T-helper 22 cell (primary cell): ENCODE measurements at places on chromosomes 1 and 21.

DNA sequence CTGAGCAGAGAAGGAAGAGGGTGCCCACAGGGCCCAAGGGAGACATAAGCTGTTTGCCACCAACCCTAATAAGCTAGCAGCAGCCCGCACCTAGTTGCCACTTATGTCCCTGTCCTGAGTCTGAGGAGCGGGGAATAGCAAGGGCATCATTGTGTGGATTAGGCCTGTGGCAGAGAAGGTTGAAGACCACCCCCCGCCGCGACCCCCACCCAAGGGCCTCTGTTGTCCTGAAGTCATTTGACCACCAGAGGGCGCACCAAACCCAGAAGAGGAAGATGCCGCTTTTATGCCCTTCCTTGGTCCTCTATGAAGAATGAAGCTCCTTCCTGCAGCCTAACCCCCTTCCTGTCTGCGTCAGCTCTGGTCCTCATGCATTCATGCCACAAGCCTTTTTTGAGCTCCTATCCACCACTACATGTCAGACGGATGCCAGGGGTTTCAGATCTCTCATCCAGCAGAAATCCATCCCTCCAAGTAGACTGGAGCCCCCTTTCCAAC, 16.6 kb downstream of the RHBG start:
- peak; percentile 42 for DNase-seq

DNA sequence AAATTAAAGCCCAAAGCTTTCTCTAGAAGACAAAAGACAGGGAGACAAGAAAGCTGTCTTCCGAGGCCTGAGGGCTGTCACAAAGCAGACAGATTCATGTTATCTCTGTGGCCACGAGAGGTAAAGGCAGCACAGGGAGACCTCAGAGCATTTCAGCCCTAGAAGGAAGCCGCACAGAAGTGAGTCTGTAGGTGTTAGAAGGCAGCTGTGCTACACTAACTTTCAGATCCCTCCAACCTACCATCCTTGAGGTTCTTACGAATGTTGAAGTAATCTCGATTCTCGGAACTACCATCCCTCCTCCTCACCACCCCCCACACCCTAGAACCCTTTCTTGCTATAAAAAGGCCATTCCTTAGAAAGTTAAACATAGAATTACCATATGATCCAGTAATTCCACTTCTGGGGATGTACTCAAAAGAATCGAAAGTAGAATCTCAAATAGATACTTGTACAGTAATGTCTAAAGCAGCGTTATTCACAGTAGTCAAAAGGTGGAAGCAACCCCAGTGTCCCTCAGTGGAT, 21.5 kb upstream of the LYST start:
- peak; percentile 11 for DNase-seq

DNA sequence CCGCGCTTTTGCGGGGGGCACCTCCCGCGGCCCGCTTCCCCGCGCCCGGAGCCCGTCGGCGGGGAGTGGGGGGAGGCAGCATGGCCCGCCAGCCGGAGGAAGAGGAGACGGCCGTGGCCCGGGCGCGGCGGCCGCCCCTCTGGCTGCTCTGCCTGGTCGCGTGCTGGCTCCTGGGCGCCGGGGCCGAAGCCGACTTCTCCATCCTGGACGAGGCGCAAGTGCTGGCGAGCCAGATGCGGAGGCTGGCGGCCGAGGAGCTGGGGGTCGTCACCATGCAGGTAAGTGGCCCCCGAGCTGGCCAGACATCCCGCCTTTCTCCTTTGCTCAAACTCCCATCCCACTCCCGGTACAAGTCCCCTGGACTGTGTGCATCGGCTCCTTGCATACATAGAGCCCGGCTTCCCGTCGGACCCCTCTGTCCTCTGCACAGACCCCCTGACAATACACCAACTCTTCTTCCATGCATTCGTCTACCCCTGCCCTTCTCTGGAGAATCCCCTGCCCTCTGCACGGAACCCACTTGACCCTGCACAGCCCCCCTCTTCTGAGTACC, 812 bp downstream of the CACHD1 start:
- DNase-seq: no peak

DNA sequence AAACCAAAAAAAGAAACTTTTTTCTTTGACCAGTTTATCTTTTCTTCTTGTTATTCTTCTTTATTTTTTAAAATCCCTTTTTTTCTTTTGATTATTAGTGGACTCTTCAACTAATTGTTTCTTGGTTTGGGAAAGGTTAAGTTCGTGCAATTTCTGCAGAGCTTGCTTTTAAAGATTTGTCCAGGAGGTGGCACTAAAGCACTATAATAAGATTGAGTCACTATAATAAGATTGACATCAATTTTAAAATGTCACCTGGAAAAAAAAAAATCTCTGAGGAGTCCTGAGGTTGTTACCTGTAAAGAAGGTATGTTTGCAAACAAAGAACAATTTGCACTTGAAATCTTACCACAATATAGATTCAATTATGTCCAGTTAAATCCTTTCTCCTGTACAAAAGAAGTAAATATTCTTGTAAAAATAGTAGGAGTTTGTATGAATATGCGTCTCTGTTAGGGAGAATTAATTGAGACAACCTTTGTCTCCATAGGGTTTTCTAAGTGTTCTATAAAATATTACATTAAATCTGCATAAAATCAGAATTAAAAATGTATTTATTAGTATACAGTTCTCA, 166.7 kb downstream of the ADGRL4 start:
- DNase-seq: no peak

DNA sequence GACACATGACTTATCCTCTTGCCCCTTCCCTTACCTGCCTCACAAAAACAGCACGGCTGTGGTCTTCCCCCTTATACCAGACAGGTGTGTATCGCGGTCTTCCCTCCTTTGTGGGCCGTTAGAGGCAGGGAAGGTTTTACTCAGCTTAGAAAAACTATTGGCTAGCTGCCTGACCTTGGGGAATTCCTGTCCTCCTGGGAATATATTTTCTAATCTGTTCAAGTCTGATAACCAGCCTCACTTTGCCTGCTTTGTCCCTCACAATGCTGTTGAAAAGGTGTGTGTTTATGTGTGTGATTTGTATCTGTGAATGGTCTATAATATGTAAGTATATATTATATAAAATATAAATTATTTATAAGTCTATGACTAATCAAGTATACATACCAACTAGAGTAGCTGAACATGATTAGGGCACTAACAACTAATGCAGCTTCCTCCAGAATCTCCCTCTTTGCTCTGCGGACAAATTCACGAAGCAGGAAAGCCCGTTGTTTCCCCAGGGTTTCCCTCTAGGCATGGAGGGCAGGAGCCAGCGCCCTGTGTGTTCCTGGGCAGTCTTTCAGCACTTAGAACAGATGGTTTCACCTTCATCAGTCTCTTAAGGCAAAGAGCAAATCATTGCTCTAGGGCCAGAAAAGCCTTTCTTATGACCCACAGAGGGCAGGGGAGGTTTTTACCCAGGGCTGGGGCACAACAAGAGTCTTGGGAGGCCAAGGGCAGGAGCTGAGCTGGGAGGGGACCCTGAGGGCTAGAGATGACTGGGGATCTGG, 25.6 kb downstream of the SLC26A9 start:
- DNase-seq: no peak

GRCh38 chr1:171646249-171646560, 6.3 kb downstream of the MYOC start:
- no peak for DNase-seq

DNA sequence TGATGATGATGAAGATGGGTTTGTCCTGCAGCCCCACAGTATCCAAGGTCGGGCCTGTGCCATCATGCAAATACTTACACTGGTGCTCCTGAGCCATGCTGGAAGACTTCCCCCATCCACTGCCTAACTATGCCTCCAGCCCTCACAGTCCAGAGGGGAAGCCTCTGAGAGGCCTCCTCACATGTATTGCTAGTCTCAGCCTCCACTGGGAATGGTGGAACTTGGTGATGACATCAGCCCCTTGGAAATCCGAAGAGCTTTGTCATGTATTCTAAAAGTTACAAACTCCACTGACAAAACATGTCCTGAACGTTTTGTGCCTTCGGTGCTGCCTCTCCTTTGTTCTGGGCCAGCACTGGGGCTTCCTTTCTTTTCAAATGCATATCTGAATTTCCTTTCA, 61.1 kb upstream of the DMRTB1 start:
- no peak for DNase-seq

- no peak for DNase-seq
Observed at GRCh38 chr21:24027396-24027795, 1579.9 kb downstream of the MRPL39 start.

DNA sequence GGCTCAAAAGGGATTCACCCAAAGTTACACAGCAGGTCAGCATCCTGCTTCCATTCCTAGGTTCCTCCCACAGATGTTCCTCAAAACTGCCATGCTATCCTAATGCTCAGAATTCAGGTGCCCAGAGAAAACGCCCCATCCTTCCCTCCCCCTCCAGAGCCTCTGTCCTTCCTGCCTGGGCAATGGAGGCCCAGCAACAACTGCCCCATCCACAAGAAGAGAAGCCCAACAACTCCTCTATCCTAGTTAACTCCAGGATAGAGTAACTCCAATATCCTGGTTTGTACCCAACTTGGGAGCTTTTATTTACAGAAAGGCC, 16.9 kb downstream of the COL9A2 start:
- no peak for DNase-seq

DNA sequence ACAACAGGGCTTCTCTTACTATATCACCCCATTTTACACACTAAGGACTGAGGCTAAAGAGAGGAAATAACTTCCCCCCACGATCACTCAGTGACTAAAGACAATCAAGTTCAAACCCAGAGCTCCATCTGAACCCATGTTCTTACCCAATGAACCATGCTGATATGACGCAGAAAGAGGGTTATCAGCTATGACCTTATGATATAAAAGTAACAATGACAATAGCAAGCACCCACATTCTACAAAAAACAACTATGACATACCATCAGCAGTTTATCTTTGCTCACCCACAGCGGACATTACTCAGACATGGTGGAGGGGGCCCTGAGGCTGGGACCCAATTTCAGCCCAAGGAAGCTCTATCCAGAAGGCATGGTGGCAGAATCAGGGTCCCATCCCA, 75.7 kb downstream of the PTPN14 start:
- DNase-seq: no peak

GRCh38 chr21:41196993-41197392, 29.0 kb downstream of the BACE2 start:
- DNase-seq: no peak

DNA sequence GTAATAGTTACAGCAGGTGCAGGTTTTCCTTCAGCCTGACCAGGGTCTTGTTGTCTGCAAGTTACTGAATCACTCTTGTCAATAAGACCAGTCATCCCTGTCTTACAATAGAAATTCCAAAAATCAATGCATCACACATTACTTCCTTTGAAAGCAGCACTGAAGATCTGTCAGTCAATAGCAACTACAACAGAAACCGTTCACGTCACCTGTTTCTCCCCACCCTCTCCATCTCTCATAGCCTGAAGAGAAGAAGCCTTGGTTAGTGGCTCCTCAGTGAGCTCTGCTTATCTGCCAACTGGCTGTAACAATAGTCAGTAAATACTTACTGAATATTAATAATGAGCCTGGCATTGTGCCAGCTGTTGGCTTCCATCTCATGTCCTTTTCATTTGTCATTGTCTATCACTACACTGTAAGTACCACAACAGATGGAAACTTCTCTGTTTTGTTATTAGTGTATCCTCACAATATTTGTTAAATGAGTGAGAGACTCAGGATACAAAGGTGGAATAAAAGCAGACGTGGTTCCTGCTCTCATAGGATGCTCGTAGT, 195.2 kb downstream of the S1PR1 start:
- no peak for DNase-seq

DNA sequence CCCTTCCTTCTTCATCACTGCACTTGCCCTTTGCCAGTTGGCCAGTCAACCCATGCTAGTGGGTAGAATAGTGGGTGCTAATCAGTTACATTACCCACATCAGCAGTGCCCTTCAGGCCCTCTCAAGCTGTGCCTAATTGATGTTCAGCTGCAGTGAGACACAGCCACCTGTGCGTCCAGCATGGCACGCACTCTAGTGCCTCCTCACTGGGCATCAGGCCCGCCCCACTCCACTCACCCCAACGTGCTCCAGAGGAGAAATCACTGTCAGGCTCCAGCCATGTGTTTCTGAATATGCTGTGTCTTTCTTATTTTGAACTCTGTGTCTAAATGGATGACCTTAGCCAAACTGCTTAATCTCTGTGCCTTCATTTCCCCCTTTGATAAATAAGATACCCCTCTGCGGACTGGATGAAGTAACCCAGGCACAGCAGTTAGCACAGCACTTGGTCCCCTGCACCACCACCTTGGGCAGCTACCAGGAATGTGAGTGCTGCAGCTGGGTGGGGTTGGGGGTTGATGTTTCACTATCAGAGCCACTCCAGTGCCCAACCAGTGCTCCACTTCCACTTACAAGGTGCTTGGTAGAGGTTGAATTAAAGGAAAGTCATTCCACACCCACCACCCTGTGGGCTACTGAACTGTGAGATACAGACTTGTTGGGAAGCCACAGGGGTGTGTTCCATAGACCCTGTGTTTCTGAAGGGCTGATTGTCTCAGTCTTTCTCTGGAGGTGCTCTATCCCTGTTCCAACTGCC, 8.9 kb upstream of the ADORA3 start:
- DNase-seq: no peak

- DNase-seq: no peak
Observed at GRCh38 chr1:50450861-50451653, 27.8 kb upstream of the DMRTA2 start.

GRCh38 chr21:26123012-26123411, 47.6 kb downstream of the APP start:
- no peak for DNase-seq

GRCh38 chr1:53369761-53370160, 41.9 kb upstream of the LRP8 start:
- no peak for DNase-seq

DNA sequence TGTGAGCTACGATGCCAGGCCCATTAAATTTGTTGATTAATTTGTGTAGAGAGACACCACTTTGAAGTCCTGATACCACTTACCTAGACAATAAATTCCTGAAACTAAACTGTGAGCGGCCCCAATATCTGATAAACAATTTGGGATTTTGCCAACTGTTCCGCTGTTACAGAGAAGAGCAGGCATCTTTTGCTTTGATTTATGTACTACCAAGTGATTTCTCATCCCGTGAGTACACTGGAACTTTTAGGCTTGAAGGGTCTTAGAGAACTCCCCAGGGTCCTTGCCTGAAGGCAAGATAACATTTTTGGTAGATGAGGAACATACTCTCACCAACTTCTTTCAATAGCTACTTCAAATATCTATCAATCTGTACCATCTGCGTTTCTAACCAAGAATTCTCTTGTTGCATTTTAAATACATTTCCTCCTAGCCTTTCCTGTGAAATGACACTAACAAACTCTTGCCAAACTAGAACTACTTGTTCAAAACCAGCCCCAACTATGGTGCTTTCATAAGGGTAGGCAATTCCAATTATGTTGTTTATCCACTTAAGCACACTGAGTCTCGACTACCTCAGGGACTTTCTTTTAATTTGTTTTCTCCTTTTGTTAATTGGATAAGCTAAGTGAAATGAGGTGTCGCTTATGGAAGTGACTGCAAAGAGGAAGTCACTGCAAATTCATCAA, 23.2 kb upstream of the SLC30A1 start:
- no peak for DNase-seq
